Pancreas (tissue), 10 donors: ENCODE measurements at places on chromosomes 13 and 19. TPM values are rescaled to one million over a fixed set of nuclear protein-coding genes. Genes with fewer than 3 reads are reported as not detected.
A peak's percentile ranks its signal among the peaks of the same experiment; 100 is the strongest.

DNA sequence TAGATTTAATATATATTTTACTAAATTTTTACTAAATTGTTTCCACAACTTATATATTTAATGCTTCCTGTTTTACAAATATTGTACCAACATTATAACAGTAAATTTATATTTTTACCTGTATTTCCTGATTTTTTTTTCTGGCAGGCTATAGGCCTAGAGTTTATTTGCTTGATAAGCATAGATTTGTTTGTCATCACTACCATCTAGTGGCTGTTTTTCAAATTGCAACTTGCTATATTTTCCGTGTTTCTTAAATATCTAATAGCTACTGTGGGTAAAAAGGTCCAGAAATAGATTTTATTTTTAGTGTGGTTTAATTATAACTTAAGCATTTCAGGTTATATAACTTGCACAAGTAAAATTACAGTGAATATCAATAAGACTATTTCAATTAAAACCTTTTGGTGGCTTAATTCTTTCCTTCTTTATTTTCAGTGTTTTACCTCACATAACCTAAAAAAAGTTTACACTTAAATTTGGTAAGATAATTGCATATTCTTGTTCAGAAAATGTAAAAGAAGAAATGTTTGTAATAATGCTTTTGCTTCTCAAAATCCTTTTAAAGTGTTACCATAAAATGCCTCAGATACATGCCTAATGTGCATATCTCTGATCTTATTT is 60.6 kb downstream of the NDFIP2 start:
- DNase-seq, result no peak

The FBXO17 gene
- total RNA-seq, result 6.9 TPM

DNA sequence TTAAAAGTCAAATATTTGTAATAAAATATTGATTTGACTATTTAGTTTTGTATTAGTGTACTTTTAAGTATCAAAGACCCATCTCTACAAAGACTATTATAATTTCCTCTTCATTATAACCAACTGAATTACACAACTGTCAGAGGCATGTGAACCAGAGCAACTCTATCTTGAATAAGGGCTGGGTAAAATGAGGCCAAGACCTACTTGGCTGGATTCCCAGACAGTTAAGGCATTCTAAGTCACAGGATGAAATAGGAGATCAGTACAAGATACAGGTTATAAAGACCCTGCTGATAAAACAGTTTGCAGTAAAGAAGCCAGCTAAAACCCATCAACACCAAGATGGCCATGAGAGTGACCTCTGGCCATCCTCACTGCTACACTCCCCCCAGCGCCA is 36.2 kb upstream of the ATP12A start:
- DNase-seq, result no peak

The ZNF730 gene
- 0.13 TPM for total RNA-seq

DNA sequence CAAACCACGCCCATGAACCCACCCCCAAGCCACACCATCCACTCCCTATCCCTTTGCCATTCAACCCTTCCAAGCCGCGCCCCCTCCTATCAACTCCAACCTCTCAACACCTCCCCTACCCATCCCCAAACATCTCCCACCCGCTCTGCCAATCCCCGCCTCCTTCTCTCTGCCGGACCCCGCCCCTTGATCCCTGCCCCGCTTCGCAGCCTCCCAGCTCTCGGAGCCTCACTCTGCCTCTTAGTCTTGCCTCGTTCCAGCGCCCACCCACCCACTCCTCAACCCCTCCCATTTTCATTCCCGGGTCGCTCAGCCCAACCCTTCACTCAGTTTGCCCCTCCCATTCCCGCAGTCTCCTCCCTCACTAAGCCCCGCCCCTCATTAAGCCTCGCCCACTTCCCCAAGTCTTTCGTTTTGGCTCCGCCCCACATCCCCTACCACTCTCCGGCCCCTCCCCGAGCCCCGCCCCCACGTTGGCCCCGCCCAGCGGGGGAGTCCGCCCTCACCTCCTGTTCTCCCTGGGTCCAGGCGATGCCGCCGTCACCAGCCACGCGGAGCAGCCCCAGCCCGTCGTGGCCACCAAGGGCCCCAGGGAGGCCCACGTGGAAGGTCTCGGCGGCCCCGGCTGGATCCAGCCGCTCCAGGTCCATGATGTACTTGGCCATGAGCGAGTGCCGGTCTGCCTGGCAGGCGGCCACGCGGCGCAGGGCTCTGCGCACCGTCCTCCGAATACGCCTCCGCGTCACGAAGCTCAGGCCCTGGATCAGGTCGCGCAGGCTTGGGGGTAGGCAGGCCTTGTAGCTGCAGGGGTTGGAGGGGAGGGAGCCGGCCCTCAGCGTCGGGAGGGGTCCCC is 5.7 kb downstream of the JAK3 start:
- DNase-seq, result peak; percentile 89

- DNase-seq, result no peak
Measured at GRCh38 chr19:9430444-9430843, 4.9 kb downstream of the ZNF266 start.

DNA sequence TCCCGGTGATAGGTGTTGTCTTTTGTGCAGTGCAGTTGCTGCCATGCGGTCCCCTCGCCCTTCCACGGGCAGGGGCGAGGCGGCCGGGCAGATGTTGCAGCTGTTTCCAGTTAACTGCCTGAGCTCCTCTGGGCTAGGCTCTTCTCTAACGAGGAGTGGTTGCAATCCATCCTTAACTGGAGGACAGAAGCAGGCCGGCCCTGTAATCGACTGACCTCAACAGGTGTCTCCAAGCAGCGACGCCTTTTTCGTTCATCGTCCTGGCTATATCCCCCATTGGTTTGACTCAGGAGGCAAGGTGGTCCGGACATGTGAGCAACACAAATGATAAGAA is 1.9 kb upstream of the TSC22D1 start:
- no peak for DNase-seq

GRCh38 chr19:55717251-55717650 is 21.0 kb downstream of the NLRP9 start:
- no peak for DNase-seq

DNA sequence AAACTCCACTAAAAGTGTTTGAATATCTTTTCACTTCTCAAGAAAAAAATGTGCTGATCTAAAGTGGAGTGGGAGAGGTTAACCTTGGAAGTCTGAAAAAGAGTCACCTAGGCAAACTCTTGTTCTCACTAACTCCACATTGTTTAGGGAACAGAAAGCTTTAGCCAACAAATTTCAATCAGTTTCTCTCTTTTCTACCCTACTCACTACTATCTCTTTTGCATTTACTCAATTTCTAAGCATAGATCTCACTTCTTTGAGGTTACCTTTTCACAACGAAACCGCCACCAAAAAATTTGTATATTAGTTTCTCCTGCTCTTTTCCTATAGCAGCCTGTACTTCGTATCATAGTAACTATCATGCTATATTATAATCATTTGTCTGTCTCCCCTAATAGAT is 6.3 kb downstream of the NHLRC3 start:
- no peak for DNase-seq

GRCh38 chr19:6086068-6086788 is 24.1 kb downstream of the RFX2 start:
- DNase-seq, result no peak

The TMC4 gene
- 54.4 TPM for total RNA-seq

The C13orf46 gene
- 12.1 TPM for total RNA-seq

The TSSK6 gene
- total RNA-seq, result 1.8 TPM

The MBD3L5 gene
- not detected for total RNA-seq

DNA sequence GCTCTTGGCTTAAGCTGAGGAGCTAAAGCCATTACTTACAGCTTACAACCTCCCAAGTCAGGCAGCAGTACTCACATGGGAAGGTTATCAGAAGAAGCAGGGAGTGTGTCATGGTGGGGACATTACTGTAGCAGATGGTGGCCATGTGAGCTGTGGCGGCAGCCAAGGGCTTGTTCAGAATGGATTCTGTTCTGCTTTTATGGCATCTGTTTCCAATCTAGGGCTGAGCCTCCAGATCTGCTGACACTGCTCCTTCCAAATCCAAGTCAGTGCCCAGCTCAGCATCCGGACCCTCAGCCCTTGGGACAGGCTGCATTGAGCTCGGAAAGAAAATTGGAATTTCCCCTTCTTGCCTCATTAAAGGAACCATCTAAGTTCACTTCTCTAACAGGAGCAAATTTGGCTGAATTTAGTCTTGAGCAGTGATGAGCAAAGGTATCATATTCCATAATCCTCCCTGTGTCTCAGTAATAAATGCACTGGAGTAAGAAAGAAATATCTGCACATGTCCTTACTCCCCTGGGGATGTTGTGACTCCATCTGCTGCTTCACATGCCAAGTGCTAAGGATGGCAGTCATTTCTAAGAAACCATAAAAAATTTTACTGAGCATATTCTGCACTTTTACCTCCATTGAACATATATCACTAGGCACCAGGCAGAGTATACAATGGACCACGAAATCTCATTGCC is 73.9 kb downstream of the KCTD12 start:
- no peak for DNase-seq

GRCh38 chr19:27828829-27829228 is 1384.1 kb downstream of the UQCRFS1 start:
- no peak for DNase-seq

GRCh38 chr13:23758798-23759527 is 130.2 kb downstream of the MIPEP start:
- no peak for DNase-seq

GRCh38 chr19:56106397-56106849 is 14.7 kb downstream of the ZNF787 start:
- DNase-seq, result no peak

DNA sequence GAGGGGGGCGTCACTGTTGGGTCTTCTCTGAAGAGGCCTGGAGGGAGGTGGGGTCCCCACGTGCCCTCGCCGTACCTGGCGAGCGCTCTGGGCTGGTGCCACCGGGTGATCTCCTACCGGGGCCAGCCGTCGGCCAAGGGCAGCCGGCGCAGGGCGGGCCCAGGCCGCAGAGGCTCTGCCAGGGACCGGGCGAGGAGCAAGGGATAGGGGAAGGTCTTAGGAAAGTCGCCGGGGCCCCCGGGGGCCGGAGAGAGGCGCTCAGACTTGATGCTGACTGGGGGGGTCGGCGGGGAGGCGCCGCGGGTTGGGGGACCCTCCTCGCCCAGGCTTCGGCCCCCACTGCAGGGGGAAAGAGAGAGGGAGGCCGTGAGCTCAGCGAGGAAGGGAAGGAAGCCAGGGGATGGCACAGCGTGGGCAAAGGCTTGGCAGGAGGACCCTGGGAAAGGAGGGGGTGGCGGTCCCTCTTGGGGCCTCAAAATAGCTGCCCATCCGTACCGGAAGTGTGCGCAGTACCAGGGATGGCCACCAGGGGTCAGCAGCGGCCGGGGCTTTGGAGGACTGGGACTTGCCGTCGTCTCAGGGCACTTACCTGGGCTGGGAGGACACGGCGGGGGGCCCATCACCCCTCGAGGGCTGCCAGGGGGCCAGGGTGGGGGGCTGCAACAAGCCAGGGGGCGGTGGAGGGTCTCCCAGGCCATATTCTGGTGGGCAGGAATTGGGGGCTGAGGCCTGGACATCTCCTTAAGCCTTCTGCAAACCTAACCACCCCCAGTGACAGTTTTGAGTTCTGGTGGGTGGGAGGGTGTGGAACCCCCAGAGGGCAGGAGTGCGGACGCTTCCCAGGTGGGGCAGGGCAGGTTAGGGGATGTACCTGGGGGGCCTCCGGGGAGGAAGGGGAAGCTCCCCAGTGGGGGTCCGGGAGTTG is 7.7 kb upstream of the TMEM161A start:
- DNase-seq, result peak; percentile 98

The LSM14A gene
- 39.7 TPM for total RNA-seq

DNA sequence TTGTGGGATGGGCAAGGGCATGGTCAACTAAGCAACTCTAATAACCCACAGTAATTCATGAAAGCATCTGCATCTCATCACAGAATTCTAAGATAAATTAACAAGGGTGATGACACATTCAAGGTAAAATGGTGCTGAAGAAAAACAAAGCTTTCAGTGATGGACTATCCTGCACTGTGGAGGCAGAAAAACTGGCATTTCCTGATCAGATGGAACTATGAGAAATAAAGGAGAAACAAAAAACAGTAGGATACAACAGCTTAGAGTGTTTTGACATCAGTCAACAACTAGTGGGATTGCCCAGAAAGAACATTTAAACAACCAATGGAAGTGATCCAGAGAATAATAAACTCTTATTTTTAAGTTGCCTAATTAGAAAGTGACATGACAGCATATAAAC is 327.0 kb downstream of the KLF5 start:
- DNase-seq, result no peak

DNA sequence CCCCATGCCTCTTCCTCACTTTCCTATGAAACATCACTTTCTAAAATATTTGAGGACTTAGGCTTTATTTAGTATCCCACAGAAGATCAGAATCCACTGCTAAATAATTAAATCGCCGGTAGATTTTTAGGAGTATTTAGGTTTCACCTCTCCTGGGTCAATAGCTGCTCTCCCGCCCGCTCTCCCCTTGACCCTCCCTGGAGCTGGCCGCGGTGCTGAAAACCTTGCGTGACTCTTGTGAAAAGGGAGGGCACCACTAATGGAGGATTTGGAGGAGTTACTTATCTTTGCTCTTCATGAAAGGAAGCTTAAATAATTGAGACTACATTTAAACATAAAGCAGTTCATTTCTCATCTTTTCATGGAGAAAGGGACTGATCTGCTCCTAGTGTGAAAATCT is 14.1 kb downstream of the POU4F1 start:
- peak; percentile 64 for DNase-seq

GRCh38 chr19:45424191-45425058 is 708 bp upstream of the ERCC1 start:
- peak; percentile 69 for DNase-seq

The PRR36 gene
- total RNA-seq, result 2.0 TPM

The TPTE2 gene
- not detected for total RNA-seq

The LILRA1 gene
- 1.5 TPM for total RNA-seq

The PTGIR gene
- 1.8 TPM for total RNA-seq
